ENCODE measurements at places on chromosomes 16 and 17.

DNA sequence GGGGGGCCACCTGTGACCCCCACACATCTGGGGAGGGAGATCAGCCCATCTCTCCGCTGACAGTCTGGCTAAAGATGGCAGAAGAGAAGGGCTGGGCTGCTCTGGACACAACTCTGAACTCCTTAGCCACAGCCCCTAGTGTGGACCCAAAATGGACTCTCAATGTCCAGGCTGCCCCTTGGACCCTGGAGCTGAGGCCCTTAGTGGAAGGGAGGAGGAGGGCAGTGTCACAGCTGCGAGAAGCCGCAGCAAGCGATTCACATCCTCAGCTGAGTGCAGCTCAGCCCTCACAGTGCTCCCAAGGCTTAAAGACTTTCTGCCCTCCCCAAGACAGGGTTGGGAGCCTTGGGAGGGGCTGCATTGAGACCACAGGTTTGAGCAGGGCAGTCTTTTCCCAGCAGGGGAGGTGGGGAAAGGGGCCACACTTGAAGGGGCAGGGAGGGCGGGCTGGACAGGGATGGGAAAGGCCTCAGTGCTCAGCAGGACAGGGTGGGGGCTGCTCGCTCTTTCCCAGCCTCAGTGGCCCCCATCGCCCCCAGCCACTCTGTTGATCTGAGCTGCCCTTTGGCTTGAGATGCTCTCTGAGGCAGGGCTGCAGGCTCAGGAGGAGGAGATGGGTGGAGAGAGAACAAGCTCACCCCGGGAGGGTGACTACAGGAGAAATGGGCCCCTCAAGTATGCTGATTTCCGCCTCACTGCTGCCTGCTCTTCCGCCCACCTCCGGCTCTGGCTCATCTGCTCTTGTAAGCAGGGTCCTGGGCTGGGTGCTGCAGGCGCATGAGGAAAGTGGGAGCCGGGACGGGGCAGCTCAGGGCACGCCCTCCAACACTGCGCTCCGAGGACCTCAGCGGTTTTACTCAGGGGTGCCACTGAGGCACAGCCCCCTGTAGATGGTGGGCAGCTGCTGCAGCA lies 50.9 kb upstream of the MTSS2 start:
- no peak for DNase-seq

- no peak for DNase-seq
Observed at GRCh38 chr16:15533386-15533785, 99.0 kb downstream of the BMERB1 start.

DNA sequence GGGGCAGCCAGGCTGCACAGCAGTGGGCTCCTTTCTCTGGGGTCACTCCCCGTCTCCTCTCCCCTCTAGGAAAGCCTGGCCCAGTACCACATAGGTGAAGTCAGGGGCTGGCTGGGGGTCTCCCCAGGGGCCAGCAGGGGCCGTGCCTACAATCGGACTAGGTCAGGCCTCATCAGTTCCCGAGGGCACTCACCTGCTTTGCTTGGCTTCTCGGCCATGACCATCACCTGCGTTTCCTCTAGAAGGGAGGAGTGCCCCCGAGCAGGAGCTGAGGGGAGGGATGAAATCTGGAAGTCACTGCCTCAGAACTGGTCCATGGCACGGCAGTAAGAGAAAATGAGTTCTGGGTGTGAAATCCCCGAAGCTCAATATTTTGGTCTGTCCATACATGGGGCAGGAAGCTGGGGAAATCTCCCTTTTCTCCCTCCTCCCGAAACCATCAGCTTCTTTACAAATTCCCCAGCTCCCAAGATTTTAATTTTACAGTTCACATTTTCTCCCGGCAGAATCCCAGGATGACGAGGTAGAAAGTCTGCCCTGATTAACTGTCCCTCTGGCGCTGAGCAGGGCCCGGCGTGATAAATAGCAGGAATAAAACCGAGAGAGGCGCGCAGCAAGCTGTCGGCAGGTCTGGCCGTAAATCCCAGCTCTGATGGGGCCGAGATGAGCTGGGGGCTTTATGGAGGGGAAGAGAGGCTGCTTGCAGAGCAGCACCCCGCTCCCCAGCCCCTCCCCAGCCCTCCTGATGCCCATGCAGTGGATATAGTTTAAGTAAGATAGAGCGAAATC lies 172.1 kb downstream of the RBFOX3 start:
- DNase-seq, result no peak

- peak; percentile 65 for DNase-seq
Observed at GRCh38 chr17:39777534-39778365, 40.0 kb downstream of the GRB7 start.

DNA sequence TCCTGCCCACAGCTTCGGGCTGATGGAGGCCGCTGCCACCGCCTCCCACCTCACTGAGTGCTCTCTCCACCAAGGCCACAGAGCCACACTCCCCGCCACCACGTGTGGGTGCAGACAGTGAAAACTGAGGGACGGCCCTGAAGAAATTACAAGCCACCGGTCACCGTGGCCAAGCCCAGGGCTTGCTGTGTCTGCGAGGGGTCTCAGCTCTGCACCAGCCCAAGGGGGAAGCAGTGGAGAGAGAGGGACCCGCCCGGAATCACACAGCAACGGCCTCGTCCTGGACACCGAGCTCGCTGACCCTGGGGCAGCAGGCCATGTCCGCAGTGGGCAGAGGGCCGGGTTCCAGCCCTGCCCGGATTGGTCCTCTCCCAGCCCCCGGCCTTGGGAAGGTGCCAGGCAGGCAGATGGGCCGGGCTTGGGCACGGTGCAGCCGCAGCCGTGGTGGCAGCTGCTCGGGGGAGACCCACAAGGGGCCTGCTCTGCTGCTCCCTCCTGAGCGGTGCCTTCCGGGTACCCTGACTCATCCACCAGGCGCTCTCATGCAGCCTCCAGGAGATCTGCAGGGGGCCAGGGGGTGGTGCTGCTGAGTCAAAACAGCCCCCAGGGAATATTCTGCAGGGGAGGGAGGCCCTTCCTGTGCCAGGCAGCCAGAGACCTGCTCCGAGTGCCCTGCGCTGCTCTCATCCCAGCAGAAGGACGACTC lies 52.0 kb downstream of the CBFA2T3 start:
- no peak for DNase-seq

- no peak for DNase-seq
Observed at GRCh38 chr16:54431997-54432896, 145.7 kb upstream of the IRX3 start.

- DNase-seq, result no peak
Observed at GRCh38 chr17:57091186-57091618, 6.2 kb downstream of the AKAP1 start.

DNA sequence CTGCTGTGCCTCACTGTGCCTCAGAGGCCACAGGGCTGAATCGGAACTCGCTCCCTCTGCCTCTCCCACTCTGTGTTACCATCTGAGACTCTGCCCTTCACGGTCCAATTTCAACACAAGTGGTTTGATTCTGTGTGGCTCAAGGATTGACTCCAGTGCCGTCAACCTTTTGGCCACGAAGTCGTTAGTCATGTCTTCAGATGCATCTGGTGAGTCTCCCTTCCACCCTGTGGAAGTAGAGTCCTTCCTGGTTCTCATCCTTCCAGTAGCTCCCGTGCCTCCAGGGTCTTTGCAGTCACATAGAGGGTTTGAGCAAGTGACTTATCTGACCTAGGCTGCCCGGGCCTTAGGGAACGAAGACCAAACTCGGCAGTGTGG lies 51.2 kb downstream of the PGS1 start:
- DNase-seq, result no peak

DNA sequence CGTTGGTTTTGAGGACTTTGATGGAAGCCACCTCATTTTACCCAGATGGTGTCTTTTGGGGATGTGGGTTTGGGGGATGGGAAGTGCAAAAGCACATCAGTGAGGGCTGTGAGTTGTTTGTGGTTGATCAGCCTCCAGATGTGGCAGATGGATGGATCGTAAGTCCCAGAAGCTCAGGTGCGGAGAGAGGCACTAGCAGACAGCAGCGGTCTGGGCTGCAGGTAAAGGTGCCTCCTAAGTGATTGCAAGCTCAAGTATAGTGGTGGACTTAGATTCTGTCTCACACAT lies 18.0 kb downstream of the HS3ST3B1 start:
- no peak for DNase-seq

DNA sequence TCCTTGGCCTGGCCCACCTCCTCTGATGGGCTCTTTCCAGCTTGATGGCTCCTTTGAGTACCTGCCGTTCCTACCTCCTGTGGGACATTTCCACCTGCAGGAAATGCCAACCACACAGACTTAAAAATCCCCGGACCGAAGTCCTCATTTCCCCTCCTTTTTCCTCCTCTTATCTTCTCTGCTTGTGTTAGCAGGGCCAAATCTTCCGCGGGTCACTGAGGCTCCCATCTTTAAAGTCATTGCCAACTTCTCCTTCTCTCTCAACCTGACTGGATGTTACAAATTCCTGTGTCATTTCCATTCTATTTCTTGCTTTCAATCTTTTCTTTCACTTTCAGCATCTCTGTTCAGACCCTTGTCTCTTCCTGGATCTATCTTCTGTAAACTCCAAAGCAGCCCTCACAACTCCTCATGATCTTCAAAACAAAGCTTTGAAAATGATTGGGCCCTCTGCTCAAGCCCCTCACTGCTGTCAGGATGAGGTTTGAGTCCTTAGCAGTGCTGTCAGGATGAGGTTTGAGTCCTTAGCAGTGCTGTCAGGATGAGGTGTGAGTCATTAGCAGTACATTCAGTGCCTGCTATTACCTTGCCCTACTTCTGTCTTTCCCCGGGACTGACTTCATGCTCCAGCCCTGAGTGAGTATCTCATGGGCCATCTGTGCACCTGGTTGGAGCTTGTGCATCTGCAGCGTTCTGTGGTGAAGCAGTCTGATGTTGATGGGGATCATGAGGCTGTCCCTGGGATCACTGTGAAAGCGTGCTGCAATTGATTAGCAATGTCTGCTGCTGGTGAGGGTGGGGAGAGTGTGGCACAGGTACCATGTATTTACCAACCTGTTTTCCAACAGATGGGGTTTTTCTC lies 100.1 kb downstream of the IRF8 start:
- DNase-seq, result no peak
